ENCODE measurements at places on chromosomes 5 and 9. TPM values are rescaled to one million over a fixed set of nuclear protein-coding genes. Genes with fewer than 3 reads are reported as not detected.

The PCDHA2 gene
- under 0.01 TPM for total RNA-seq

The PNPLA7 gene
- total RNA-seq = 0.26 TPM

The PCDHB2 gene
- total RNA-seq = 1.1 TPM

The PCDHGA11 gene
- total RNA-seq = 3.2 TPM

The PDGFRB gene
- 1.6 TPM for total RNA-seq

The CRB2 gene
- not detected for total RNA-seq

The TAF11L10 gene
- not detected for total RNA-seq

The GMCL2 gene
- not detected for total RNA-seq

The ASPN gene
- total RNA-seq = not detected

The PLK2 gene
- total RNA-seq = 259 TPM

The LEAP2 gene
- 0.13 TPM for total RNA-seq

The GALNT12 gene
- total RNA-seq = 2.6 TPM

The FUBP3 gene
- 51.5 TPM for total RNA-seq

The YIPF5 gene
- total RNA-seq = 65.8 TPM

The PCDHA11 gene
- total RNA-seq = 0.79 TPM

The PCDHB16 gene
- total RNA-seq = not detected

The PCDH1 gene
- total RNA-seq = 85.3 TPM

The GPRIN1 gene
- total RNA-seq = 2.8 TPM

The RNF183 gene
- total RNA-seq = 0.38 TPM

The STC2 gene
- total RNA-seq = 310 TPM

The ELOVL7 gene
- total RNA-seq = 22.1 TPM

The TEX48 gene
- not detected for total RNA-seq

The ZNF782 gene
- 2.1 TPM for total RNA-seq

The TRIM36 gene
- 0.77 TPM for total RNA-seq

The CAMK4 gene
- total RNA-seq = not detected

The IFNA21 gene
- total RNA-seq = not detected

The SCGB3A2 gene
- not detected for total RNA-seq

The BAAT gene
- 0.26 TPM for total RNA-seq

The ARRDC3 gene
- total RNA-seq = 125 TPM

The FAM81B gene
- total RNA-seq = not detected

The THBS4 gene
- 0.26 TPM for total RNA-seq

The LVRN gene
- total RNA-seq = 0.38 TPM

The MRPL50 gene
- total RNA-seq = 11.6 TPM

The ANKRD34B gene
- total RNA-seq = not detected

The PRDM9 gene
- not detected for total RNA-seq

The UAP1L1 gene
- 2.0 TPM for total RNA-seq

The STK32A gene
- 5.5 TPM for total RNA-seq

The SUSD3 gene
- not detected for total RNA-seq

The GRIN3A gene
- total RNA-seq = not detected
